ENCODE measurements at places on chromosomes 2 and 18. TPM values are rescaled to one million over a fixed set of nuclear protein-coding genes. Genes with fewer than 3 reads are reported as not detected.

The SPDYA gene
- 3.7 TPM for total RNA-seq

The CREG2 gene
- total RNA-seq: 2.8 TPM

The HOXD13 gene
- total RNA-seq: not detected

The RNF152 gene
- 49.1 TPM for total RNA-seq

The SERPINB7 gene
- total RNA-seq: not detected

The TMEM131 gene
- 63.3 TPM for total RNA-seq

The PLA2R1 gene
- total RNA-seq: 13.2 TPM

The KRCC1 gene
- total RNA-seq: 22.0 TPM

The CAD gene
- total RNA-seq: 34.4 TPM

The KLF11 gene
- 23.7 TPM for total RNA-seq

The TM4SF20 gene
- not detected for total RNA-seq

The RTP5 gene
- not detected for total RNA-seq

The SLC5A7 gene
- 1.1 TPM for total RNA-seq

The ONECUT2 gene
- total RNA-seq: 10.5 TPM

The PCARE gene
- 57.0 TPM for total RNA-seq

The TLX2 gene
- total RNA-seq: 0.93 TPM

The NTSR2 gene
- total RNA-seq: 0.44 TPM

The CFAP65 gene
- total RNA-seq: not detected

The RAB31 gene
- 29.4 TPM for total RNA-seq

The G6PC2 gene
- total RNA-seq: 4.2 TPM

The C2orf92 gene
- total RNA-seq: 16.2 TPM

The ANKMY1 gene
- 13.5 TPM for total RNA-seq

The PPIL3 gene
- 49.1 TPM for total RNA-seq

The TP53I3 gene
- 40.7 TPM for total RNA-seq

The ERICH2 gene
- not detected for total RNA-seq

The SERPINB10 gene
- total RNA-seq: 1.3 TPM

Measured in camera-type eye (tissue), 1 donor.